ENCODE measurements at places on chromosomes 4 and X.

DNA sequence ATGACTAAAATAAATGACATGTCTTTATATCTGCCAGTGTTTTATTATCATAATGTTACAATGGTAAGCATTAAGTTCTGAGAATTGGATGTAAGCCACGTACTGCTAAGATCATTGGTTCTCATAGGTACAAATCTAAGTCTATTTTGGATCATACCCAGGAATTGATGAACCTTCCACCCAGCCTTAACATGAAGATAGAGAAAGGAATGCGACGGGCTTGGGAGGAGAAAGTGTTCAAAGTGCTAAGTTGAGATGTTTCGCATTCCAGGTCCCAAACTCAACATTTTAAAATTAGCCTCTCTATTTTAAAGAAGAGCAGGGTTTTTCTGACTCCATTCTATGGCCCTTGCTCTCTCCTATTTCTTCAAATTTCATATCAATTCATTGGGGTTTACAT, 54.9 kb upstream of the FRAS1 start:
- DNase-seq, result no peak

- DNase-seq, result no peak
Measured at GRCh38 chr4:143320113-143320512, 16.6 kb upstream of the GAB1 start.

GRCh38 chrX:31546126-31546525, 474.3 kb upstream of the FTHL17 start:
- DNase-seq, result peak; percentile 76

GRCh38 chrX:75522565-75523431, at the start of gene ZDHHC15:
Gene ZDHHC15 (minus strand): TSS chrX:75523037. CDS start chrX:75523024, 13 bp downstream.
- no peak for DNase-seq

DNA sequence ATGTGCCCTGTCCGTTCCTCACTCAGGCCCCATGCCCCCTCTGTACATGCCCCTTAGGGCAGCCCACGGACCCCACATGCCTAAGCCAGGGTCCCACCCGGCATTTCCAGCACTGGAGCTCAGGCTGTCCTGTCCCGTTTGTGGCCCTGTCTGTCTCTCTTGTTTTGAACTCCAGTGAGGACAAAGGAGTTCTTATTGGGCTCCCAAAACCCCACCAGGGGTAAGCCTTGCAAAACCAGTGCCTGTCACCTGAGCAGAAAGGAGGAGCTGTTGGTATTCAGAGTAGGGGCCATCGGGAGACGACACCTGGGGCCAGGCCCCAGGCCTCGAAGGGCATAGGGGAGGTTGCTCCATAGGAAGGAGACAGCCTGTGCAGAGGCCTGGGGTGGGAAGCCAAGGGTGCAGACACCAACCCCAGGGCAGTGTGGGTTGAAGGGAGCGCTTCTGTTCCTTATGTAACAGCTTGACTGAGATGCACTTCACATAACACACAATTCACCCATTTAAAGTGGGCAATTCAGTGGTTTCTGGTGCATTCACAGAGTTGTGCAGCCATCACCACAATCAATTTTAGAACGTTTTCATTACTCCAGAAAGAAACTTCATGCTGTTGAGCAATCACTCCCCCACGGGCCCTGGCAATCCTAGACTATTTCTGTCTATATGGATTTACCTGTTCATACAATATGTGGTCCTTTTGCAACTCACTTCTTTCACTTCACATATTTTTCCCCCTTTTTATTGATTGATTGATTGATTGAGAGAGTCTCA, 31.7 kb downstream of the MAN2B2 start:
- no peak for DNase-seq
